CD4-positive, CD25-positive, alpha-beta regulatory T cell (primary cell): ENCODE measurements at places on chromosomes 3 and 15. TPM values are rescaled to one million over a fixed set of nuclear protein-coding genes. Genes with fewer than 3 reads are reported as not detected.

GPR176 gene
- not detected for polyA plus RNA-seq

DNA sequence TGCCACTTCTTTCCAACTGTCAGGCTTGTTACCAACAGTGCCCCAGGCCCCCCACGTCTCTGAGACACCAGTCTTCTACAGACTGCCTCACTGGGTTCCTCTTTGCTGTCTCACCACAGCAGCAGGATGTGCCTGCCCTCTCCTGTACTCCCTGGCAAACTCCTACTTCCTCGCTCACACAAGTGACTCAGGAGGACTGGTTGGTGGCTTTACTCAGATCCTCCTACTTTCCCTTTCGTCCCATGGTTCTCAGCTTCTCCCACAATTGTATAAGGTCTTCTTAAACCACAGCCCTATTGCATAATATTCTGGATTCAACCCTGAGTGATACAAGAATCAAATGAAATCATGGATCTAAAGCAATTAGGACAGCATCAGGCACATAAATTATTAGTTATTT, 246.6 kb upstream of the PROK2 start:
- no peak for DNase-seq

DNA sequence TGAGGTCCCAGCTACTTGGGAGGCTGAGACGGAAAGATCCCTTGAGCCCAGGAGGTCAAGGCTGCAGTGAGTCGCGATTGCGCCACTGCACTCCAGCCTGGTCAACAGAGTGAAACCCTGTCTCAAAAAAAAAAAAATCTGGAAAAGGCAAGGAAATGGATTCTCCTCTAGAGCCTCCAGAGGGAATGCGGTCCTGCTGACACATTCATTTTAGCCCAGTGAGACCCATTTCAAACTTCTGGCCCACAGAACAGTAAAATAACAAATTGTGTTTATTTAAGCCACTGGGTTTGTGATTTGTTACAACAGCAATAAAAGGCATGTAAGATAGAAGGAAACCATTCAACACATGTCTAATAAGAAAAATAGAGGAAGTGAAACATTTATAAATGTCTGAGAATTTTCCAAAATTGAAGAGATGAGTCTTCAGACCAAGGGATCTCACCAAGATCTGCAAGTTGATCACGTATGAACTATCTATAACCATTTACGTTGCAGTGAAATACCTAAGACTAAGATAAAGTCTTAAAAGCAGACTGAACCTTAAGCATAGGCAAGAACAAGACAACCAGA, at the start of gene HTR3E:
HTR3E (plus strand) TSS at position 254 of the 573 bp plus-strand sequence. CDS start 466 bp downstream, outside the sequence.
- no peak for DNase-seq

- DNase-seq, result peak; percentile 58
These were observed 889 bp upstream of the LRRIQ4 start for GRCh38 chr3:169811631-169812331.

DNA sequence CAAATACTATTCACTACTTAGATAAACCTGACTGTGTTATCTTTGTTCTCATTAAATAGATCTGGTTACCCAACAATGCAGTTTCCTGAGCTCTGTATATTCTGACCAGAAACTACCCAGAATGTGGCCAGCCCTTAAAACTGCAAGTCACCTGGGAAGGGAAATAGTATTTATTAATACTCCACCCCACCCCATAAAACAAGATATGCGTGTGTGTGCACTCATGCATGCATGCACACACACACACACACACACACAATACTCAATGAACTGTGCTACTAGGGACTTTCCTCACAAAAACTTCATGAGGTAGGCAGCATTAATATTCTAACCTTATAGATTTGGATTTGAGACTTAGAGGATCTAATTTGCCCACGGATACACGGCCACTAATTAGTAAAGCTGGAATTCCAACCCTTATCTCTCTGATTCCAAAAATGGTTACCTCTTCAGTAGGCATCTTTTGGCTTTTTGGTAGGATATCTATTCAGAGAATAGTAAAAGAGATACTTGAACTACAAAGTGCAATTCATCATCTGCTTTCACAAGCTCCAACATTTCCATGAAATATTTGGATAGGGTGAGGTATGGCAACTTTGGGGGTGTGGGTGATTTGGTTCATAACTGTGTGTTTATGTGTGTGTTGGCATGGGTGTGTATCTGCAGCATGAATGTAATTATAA, 197.0 kb upstream of the CFAP20DC start:
- DNase-seq, result no peak
